ENCODE measurements at places on chromosomes 5 and 9.
A peak's percentile ranks its signal among the peaks of the same experiment; 100 is the strongest.

DNA sequence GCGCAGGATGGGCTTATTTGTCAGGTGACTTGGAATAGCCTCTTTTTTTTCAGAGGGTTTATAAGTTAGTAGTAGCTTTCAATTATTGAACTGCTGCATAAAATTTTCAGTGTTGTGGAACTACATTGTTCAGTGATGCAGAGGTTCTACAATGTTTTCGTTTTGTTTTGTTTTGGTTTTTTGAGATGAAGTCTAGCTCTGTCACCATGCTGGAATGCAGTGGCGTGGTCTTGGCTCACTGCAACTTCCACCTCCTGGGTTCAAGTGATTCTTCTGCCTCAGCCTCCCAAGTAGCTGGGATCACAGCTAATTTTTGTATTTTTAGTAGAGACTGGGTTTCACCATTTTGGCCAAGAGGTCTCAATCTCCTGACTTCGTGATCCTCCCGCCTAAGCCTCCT is 22.0 kb downstream of the NUP188 start:
- ATAC-seq: no peak

- peak; percentile 44 for ATAC-seq
These were observed 31.6 kb downstream of the TNFSF8 start for GRCh38 chr9:114898741-114899140.

DNA sequence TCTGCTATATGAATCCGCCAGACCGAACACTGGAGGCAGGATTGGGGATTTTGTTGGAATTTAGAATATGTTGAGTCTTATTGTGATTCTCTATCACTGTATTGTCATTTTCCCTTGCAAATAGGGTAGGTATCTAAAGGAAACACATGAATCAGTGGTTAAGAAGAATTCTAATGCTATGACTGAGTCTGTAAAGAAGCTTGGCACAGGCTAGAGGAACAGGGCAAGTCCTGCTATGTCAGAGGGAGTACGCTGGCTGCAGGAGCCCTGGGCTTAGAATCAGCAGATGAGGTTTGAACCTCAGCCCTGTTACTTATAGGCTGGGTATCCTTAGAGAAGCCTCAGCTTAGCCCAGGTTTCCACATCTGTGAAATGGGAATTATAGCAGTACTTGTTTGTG is 198.1 kb downstream of the NR3C1 start:
- ATAC-seq: peak; percentile 92

DNA sequence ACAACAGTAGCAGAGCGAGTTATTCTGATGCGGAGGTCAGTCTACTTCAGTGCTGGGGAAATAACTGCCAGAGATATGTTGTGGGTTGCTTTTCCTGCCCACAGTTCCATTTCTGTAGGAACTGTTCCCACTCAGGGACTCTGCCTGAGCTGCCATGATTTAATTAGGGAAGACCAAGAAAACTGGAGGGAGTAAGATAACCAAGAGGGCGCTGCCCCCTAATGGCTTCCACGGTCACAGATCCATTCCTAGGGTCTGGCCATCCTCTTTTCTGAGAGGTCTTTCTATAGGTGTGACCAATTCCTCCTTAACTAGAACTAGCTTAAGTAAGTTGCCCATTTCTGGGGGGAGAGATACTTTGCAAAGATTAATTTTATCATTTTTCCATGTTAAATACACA is 125.9 kb downstream of the APBA1 start:
- ATAC-seq: no peak

DNA sequence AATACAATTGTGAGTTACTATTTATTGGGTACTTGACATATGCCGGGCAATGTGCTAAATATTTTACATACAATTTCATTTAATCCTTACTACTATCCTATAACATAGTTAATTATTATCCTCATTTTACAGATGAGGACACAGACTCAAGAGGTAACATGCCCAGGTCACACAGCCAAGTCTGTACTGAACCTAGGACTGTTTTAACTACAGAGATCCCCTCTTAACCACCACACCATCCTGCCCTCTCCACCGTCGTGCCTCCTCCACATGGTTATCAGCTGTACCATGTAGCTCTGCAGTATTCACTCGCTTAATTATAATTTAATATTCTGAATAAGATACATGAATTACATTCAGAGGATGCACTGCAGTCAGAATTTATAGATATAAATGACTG is 5.3 kb downstream of the RAB14 start:
- no peak for ATAC-seq

GRCh38 chr5:69295088-69295754 is 37.4 kb downstream of the CCDC125 start:
- ATAC-seq: peak; percentile 48

- ATAC-seq: no peak
These were observed 19.5 kb upstream of the MXD3 start for GRCh38 chr5:177330991-177331842.

DNA sequence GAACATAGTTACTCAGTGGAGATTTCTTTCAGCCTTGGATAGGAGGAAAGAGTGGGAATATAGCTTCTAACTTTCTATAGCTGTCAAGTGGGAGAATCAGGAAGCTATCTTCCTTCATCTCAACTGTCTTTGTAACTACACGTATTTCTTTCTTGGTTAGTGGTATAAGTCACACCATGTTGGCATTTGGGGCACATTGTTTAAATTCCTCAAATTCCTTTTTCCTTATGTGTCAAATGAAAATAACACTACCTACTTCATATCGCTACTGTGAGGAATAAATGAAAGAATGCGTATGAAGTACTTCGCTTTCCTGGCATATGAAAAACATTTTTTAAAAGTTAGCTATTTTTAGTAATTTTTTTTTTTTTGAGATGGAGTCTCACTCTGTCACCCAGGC is 1082.5 kb upstream of the WWC1 start:
- ATAC-seq: no peak

DNA sequence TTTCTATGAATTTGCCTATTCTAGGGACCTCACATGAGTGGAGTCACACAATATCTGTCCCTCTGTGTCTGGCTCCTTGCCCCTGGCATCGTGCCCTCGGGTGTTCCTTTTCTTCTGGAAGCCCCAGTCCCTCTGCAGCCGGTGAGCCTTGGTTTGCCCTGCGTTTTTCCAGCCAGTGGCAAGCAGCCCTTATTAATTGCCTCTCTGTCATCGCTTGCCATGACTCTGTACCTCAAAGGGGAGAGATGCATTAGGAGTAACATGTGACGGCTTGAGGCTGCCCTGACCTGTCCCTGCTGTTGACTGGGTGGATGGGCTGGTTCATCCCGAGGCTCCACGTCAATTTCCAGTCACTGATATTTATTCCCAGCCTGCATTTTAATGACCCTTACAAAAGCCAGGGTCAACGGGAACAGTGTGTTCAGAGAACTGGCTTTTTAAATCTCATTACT is 87.3 kb downstream of the CFAP90 start:
- ATAC-seq: no peak

- ATAC-seq: no peak
These were observed 7.5 kb downstream of the NMUR2 start for GRCh38 chr5:152397581-152397980.

- ATAC-seq: no peak
These were observed 247.1 kb downstream of the EBF1 start for GRCh38 chr5:158852622-158853021.

DNA sequence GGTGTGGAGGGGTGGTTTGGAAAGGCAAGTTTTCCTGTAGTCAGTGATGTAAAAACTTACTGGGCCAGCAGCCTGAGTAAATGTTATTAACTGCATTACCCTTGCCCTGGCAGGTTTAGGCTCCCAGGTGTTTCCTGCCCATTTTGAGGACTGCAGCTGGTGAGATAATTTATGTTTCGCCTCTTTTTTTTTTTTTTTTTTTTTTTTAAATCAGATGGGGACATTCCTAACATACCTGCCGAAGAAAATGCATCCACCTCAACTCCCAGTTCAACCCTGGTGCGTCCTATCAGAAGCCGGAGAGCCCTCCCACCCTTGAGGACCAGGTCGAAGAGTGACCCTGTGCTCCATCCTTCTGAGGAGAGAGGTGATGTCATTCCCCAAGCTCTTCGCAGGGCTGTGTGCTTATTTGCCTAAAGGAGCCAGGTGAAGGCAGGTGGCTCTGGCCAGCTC is 60.6 kb downstream of the ENTREP1 start:
- no peak for ATAC-seq

GRCh38 chr5:123283031-123283430 is 140.2 kb downstream of the CEP120 start:
- peak; percentile 36 for ATAC-seq

DNA sequence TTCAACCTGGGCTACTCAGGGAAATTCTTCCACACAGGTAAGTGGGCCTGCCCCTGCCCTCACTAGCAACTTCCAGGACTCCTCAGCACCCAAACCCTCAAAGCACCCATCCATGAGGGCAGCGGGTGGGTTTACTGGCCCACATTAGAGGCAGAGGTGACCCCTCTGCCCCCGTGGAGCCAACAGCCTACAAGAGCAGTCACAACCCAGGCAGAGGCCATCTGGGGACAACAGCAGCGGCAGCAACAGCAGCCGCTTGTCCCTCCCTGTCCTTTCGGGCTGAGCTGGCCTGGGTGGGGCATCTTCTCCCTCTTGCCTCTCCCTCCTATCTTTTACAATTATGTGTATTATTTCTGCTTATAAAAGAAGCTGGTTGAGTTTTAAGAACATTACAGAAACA is 25.1 kb downstream of the NDST1 start:
- no peak for ATAC-seq

DNA sequence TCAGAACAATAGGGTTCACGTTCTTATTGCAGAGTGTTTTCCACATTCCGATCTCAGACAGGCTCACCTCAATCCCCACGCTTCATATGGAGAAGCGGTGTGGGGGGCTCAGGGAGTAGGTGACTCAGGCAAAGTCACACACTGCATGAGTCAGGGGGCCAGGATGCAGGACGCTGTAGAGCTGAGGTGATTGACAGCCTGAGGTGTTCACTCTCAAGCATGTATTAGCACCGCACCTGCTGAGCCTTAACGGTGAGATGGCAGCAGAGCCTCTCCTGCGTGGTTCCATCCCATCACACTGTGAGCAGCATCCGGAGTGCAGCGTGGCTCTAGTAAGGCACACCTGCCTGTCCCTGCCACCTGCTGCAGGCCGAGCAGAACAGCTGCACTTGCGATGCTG is 194.0 kb downstream of the IRX2 start:
- ATAC-seq: no peak

GRCh38 chr9:106622164-106622487 is 240.8 kb upstream of the ZNF462 start:
- ATAC-seq: no peak

DNA sequence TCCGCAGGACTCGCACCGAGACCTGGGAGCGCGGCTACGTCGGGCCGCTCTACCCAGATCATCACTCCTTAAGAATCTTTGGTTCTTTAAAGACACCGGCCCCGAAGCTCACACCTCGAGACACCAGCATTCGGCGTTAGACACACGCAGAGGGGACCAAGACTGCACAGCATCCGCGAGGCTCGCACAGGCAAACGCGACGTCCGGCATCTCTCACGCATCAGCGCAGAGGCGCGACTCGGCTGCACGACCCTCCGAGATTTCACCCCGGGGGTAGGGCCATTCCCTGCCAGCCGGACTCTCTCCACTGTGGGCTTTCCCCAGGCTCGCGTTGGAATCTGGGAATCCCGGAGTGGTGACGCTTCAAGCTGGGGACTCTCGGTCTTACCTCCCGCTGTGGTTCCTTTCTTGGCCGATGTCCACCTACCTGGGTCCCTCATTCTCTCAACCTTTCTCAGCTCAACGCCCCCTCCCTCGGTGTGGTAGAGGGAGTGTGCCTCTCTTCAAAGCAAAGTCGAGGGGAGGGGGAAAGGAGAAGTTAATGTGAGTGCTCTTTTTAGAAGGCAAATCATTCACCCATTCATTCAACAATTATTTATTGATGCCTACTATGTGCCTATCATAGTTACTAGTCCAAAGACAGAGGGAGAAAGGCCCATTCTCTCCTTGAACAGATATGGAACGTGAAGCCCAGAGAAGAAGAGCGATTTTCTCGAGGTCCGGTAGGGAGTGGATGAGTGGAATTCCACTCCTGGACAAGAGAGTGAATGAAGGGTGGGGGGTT is 1.3 kb upstream of the HAND1 start:
- no peak for ATAC-seq

DNA sequence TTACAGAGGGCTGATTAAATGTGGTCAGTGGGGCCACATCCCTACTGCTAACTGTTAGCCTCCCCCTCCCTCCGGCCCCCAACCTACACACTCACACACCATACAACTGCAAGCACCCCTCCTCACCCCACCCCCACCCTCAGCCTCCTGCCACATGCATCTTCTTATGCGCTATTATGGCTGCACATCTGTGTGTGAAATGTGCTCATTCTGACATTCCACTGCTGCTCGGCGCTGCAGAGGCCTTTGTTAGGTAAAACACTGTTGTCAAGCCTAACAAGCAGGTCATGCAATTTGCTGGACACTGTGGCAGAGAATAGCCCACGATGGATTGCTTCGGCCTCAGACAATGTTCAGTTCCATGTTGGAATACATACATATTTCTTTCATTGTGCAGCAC is 173.6 kb downstream of the NR2F1-AS1 start:
- no peak for ATAC-seq

DNA sequence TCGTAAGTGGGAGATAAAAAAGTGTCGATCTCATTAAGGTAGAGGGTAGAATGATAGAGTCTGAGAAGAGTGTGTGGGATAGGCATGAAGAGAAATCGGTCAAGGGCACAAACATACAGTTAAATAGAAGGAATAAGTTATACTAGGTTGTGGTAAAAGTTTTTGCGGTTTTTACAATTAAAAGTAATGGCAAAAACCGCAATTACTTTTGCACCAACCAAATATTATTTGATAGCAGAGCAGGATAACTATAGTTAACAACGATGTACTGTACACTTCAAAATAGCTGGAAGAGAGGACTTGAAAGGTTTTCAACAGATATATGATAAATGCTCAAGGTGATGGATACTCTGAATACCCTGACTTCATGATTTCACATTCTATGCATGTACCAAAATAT is 135.8 kb upstream of the CDH12 start:
- ATAC-seq: no peak

DNA sequence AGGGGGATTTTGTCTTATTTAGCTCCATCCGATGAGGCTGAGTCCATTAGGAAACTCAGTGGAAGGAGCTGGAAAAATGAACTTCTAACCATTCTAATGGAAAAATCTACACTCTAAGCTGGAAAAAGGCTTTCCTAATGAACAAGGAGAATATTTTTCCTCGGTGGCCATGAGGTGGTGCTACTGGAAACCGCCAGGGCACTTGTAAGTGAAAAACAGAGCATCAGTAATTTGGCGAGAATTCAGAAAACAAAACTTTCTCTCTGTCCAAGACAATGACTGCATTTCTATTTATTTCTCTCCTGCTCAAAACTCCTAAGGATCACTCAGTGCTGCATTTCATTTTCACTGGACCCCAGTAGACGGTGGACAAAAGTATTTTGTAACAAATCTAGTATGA is 237.6 kb downstream of the TENT4A start:
- no peak for ATAC-seq

GRCh38 chr9:72210522-72210921 is 61.3 kb downstream of the GDA start:
- ATAC-seq: peak; percentile 81

- ATAC-seq: no peak
These were observed 17.8 kb upstream of the CCNJL start for GRCh38 chr5:160330212-160330611.

DNA sequence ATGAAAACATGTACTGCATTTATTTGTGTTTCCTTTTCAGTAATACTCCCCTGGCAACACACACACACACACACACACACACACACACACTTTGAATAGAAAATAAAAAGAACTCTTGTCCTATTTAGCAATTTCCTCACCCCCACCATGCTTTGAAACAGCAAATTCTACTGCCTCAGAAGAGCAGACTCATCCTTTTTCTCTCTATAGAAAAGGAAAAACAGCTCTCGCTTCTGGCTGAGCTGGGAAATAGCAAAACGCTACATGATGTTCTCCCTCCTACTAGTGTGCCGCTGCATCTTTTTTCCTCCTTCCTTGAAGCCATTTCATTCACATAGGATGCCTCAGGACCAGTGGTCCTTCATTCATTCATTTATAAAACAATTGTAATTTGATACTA is 453.6 kb downstream of the CSNK1G3 start:
- no peak for ATAC-seq

Data from esophagus mucosa (tissue), 1 donor.